ENCODE measurements at places on chromosomes 6 and 20.

DNA sequence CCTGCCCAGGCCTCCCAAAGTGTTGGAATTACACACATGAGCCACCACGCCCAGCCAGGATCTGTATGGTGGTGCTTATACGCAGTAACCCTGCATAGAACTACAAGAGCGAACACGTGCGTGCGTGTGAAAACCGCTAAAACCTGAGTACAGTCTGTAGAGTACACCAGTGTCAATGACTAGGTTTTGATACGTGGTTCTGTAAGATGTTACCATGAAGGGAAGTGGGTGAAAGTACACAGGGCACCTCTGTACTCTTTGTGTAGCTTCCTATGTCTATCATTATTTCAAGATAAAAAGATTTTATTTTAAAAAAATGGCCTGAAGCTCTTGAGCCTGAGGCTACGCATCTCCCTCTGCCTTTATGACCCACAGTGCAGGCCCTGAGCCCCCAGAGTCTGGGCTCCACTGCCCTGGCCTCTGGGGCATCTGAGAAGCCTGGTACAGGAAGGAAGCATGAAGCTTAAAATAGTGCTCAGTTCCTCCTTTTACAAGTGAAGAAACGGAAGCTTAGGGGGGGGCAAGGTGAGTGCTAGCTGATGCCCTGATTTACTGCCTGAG is 21.6 kb downstream of the LY86 start:
- no peak for DNase-seq

- no peak for DNase-seq
These were observed 14.7 kb upstream of the TRIM26 start for GRCh38 chr6:30227763-30228487.

DNA sequence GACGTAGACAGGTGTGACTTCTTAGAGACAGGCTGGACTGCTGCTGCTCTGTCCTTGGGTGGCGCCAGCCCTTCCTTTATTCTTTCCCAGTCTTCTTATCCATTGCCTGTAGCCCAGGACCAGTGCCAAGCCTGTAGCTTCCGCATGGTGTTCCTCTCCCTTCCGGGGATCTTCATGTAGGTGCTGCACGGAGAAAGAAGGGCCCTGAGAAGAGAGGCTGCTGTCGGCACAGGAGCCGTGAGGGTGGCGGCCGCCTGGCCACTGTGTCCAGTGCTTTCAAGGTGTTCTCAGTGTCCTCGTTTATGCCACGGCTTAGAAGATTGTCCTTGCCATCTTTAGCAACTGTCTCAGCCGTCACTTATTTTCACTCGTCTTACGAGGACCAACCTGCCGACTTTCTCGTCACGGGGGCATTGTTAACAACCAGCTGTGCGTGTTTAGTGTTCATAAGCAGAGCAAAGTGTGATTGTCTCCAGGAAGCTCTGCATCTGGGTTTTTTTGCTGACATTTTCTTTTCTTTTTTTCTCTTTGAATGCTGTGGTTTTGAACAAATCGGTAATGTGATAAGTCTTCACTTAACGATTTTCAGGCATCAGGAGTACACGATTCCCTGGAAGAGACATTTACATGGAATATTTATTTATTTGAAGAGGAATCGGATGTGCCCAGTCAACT is 61.2 kb downstream of the PPP1R14C start:
- DNase-seq, result no peak

GRCh38 chr6:1672379-1672778 is 62.7 kb downstream of the FOXC1 start:
- DNase-seq, result no peak

DNA sequence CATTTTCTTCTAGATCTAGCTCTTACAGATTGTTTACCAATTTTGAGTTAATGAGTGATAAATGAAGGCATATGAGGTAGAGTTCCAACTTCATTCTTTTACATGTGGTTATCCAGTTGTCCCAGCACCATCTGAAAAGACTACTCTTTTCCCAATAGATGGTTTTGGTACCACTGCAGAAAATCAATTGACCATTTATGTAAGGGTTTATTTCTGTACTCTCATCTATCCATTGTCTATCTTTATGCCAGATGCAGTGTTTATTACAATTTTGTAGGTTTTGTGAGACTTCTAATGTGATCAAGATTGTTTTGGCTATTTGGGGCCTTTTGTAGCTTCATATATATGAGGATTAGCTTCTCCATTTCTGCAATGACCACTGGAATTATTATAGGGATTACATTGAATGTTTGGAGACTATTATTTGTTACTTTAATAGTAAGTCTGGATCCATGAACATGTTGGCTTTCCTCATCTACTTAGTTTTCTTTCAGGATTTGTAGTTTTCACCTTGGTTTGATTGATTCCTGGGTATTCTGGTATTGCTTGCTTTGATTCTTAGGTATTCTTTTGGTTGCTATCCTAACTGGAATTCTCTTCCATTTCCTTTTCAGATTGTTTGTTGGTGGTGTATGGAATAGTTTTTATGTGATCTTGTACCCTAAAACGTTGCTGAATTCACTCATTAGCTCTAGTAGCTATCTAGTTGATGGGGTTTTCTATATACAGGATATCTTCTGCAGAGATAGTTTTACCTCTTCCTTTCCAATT is 10.4 kb downstream of the SNRPB start:
- DNase-seq, result no peak

DNA sequence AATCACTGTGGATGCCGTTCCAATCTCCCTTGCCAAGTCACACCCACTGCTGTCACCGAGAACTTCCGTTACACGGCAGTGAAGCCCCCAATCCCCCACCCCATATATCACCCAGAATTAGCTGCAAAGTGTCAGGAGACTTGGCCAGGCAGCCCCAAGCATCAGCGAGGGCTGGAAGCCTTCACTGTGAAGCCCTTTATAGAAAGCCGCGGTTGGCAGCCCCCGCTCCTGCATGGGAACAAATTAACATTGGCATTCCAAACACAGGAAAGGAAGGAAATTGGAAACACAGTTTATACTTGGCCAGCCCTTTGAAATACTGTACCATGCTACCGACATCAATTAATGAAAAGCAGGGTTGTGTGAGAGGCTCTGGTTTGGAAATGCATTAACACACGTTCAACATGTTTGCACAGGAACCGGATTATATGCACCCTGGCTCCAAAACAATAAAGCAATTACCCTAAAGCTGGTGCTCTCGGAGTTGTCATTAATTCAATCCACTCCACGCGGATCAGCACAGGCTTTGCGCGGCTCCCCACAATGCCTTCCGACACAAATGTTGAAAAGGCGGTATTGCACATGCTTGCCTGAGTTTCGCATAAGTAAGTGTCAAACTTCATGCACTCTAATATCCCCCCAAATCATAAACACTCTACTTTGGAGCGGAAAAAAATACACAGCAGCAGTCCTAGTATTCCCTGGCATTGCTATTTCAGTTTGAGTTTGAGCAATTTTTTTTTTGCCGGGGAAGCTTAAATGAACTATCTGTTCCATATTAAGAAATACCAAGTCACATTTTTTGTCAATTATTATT is 7.1 kb downstream of the BMP7 start:
- no peak for DNase-seq

GRCh38 chr6:20719980-20720379 is 185.7 kb downstream of the CDKAL1 start:
- no peak for DNase-seq
